ENCODE measurements at places on chromosomes 1 and 21.

GRCh38 chr1:205800427-205800826 lies 12.6 kb downstream of the SLC41A1 start:
- no peak for DNase-seq

- no peak for DNase-seq
Observed at GRCh38 chr1:214154596-214155292, 126.2 kb upstream of the SMYD2 start.

DNA sequence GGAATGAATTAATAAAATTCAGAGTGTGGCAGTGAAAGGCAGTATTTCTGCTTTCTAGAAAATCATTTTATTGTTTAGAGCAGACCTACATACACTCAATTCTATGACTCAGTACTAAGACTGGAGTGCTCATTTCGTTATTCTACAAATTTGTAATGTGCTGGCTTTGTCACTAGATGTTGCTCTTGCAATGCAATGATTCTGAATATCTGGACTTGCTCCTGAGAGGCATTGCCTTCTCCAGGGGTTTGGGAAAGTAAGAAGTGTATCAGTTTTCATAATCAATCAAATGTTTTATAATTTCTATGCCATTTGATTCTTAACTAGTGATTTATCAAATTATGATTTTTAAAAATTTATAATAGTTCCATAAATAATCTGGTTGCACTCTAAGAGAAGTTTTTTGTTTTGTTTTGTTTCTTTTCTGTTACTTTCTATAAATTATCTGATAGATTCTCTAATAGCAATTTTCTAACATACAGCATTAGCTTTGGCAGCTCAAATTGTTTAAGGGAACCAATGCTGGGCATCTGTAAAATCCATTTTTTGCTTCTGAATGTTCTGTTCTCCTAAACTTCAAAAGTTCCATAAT lies 280.5 kb upstream of the SGIP1 start:
- DNase-seq: peak; percentile 51

DNA sequence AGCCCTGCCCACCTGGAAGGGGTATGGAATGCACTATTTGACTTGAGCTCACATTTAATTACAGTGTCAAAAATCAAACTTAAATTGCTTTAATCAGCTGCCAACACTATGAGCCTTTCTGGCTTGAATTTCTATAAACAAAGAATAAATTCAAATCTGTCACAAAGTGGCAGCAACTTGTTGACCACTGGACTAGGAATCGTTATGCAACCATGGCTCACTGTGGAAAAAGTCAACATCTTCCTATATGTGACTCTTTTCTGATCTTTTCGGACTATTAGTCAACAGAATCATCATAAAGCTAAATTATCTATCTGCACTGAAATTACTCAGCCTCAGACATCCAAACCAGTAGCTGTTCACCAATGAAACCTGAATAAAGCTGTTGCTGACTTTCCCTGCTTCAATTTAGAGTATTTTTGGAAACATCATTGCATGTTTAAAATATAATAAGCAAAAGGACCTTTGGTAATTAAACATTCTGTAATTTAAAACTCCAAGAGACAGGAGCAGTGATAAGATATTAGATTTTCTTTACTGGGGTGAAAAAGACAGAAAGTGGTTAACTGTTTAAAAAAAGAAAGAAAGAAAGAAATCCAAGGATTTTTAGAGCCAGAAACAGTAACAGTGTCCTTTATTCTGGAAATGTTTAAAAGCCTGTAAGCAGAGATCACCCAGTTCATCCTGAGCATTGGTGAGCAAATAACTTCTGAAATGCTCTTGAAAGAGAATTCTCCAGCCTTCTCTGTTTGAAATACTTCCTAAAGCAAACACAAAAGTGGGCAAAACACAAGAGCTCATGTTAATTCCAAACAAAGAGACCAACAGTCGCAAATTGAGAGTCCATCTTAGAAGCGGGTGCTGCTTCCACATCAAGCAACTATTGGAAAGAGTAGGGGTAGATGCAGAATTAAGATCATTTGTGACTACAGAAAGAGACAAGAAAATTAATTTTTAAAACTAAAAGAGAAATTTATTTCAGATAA lies 26.2 kb upstream of the ERG start:
- no peak for DNase-seq

GRCh38 chr1:77900687-77901293 lies 12.4 kb downstream of the NEXN start:
- DNase-seq: peak; percentile 35
